ENCODE measurements at places on chromosomes 12 and 14.

DNA sequence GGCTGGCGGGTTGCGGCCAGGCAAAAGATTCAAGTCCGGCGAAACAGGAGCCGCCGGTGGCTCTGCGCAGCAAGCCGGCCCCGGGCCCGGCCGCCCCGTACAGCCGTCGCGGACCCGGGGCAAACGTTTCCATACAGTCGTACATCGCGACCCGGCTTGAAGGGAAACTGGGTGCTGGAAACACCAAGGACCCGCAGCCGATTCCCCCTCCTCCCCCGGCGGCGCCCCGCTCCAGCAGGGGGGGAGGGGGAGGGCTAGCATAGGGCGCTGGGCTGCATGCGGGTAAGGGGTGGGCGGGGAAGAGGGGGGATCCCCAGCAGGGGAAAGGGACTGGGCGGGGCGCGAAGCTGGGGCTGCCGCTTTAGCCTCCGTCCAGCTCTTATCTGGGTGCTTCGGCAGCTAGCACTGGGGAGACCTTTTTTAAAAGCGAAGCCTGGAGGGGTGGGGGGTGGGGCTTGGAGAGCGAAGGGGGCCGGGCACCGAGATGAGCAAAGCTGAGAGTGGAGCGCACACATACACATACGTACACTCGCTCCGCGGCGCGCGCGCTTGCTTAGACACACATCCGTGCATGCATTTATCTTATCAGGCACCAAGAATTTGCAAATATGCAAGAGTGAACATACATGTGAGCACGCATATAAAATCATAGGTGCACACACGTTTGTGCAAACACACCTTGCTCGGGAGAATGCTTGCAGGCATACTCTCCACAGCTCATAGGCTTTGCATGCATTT, 11.9 kb downstream of the RARG start:
- DNase-seq: peak; percentile 63

GRCh38 chr14:50335389-50335788, 23.3 kb downstream of the DMAC2L start:
- DNase-seq: peak; percentile 85

- DNase-seq: no peak
Measured at GRCh38 chr12:115296613-115297198, 612.7 kb upstream of the TBX3 start.

GRCh38 chr14:103116636-103117035, 6.6 kb upstream of the TNFAIP2 start:
- DNase-seq: no peak

DNA sequence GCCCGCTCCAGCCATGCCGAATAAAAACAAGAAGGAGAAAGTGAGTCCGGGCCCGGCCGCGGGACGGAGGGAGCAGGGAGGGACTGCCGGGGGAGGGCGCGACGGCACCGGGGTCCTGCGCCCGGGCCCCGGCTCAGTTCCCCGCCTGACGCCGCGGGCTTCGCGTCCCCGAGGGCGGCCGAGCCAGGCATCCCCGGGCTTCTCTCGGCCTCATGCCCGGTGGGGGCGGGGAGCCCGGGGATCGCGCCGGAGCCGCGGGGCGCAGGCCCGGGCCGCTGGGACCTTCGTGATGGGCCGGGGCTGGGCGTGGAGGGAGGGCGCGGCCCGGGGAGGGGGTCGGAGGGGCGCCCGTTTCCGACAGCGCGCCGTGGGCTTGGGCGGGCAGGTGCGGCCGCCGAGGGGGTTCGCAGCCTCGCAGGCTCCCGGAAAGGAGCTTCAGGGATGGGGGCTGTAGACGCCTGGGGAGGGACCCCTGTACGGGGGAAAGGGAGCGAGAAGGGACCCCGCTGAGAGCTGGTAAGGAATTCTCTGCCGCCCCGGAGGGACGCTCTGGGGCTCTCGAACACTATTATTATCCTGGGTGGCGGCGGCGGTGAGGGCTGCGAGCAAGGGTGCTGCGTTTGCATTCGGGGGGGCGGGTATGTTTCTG, 496 bp downstream of the PPP2R5C start:
- DNase-seq: peak; percentile 37

- no peak for DNase-seq
Measured at GRCh38 chr12:22287101-22287500, 47.4 kb downstream of the ST8SIA1 start.

DNA sequence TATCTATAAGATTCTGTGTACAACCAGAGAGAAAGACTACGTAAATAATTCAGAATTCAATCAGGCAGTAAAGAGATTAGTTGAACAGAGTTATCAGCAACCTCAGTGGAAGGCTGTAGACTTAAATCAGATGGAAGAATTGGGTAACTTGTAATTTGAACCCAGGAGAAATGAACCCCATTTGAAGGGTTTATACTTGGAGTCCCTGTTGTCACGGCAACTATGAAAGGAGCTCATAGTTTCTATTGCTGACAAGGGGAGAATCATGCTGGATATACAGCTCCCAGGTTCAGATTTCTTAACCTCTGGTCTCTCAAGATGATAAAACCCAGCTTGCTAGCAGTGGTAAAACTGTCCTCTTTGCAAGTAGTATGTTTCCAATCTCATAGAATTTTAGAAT, 54.4 kb upstream of the BMP4 start:
- DNase-seq: no peak

DNA sequence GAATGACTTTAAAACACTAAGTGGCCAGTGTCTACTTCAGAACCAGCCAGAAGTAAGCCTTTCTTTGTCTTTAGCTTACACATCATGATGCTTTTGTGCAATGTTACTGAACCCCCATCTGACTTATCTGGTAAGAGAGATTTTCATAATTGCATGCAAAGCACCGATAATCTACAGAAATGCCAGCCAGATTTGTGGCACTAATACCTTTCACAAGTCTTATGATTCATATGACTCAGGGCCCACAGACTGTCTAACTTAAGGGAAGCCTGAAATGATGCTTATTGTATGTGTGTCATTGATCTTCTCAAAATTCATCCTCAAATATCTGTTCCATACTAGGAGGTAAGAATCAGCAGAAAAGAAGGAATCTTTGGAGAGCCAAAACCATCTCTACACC, 18.0 kb downstream of the IGF1 start:
- no peak for DNase-seq

- DNase-seq: peak; percentile 47
Measured at GRCh38 chr12:111445726-111446581, 40.2 kb downstream of the SH2B3 start.

DNA sequence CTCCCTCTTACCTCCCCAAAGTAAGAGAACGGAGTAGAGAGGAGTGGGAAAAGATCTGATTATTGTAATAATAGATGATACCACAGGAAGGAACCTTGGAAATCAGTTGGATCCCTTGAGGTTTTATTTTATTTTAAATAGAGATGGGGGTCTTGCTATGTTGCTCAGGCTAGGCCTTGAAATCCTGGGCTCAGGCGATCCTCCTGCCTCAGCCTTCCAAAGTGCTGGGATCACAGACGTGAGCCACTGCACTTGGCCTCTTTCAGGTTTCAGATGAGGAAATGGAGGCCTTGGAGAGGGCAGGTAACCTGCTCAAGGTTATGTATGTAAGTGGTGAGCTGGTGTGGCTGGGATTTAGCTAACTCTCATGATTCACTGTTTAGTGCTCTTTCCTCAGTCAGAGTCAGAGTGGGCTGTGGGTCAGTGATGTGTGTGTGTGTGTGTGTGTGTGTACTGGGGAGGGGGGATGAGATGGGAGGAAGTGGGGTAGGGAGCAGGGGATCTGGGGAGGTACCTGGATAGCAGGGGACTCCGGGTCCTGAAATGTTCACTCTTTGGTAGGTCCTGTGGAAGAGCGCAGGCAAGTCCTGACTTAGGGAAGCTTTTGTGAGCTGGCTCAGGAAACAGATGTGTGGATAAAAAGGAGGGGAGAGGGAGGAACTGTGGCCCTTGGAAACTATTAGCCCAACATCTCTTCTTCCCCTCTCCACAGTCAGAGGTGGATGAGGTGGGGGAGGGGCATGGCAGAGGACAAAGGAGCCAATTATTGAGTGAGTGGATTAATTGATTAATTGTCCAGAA, 4.7 kb upstream of the CISTR start:
- DNase-seq: no peak

- no peak for DNase-seq
Measured at GRCh38 chr12:94788298-94788697, 137.9 kb upstream of the TMCC3 start.

- no peak for DNase-seq
Measured at GRCh38 chr12:12191008-12191407, 75.8 kb downstream of the LRP6 start.

DNA sequence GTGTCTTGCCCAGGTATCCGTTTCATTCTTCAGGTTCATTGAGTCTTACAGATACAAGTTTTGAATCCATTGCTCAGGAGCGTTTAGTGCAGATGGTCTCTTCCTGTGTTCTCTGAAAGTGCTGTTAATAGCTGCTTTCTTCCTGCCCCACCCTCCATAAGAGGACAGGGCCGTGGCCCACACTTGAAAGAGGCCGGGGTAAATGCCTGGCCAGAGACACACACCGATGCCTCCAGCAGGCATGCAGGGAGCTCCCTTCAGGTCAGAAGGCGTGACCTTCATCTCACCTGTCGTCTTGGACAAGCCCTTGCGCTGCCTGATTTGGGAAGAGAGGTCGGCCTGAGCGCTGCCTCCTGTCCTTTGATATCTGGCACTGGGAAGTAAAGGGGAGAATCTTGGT, 11.6 kb downstream of the PRKAB1 start:
- no peak for DNase-seq

DNA sequence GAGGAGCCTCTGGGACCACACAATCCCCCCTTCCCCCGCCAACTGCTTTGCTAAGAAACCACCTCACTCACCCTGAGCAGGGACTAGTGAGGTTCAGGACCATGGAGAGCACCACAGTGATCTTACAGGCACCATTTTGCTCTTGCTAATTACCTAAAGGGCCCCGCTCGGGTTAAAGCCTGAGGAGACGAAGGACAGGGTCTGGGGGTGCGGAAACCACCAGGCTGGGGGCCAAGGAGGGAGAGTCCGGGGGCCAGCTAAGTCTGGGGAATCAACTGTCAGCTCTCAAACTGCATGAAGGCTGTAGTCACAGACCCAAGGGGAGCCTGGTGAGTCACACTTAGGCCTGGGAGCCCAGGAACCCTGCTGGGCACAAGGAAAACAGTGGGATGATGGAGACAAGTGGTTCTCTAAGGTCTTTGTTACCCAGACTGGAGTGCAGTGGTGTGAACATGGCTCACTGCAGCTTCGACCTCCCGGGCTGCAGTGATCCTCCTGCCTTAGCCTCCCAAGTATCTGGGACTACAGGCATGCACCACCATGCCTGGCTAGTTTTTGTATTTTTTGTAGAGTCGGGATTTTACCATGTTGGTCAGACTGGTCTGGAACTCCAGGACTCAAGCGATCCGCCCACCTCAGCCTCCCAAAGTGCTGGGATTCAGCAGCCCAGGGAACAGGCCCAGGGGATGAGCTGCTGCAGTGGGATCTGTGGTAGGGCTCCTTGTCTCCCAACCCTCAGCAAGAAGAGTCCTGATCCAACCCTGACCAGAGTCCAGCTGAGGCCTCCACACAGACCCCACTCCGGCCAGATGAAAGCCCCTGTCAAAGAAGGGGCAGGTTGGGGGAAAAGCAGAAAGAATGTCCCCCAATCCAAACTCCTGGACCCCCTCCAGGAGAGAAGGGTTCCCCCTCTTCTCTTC, 98.8 kb downstream of the CALM1 start:
- peak; percentile 14 for DNase-seq

- no peak for DNase-seq
Measured at GRCh38 chr12:54661048-54661447, 12.9 kb upstream of the DCD start.

GRCh38 chr12:5708371-5708770, 236.7 kb downstream of the ANO2 start:
- DNase-seq: no peak

DNA sequence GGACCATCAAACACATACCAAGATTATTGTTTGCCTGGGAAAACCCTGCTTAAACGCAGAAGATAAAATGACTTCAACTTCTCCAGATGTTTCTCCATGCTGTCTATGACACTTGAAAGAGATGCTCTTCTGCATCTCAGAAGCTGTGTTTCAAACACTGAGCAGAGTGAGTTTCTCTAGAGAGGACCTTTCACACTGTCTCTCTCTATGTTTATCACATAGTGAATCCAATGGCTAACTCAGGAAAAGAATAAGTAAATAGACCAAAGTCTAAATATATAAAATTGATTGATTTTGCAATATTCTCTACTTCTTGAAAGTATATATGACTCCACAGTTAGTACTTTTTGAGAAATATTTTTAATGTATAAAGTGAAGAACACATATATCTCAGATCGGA, 325.6 kb upstream of the USP15 start:
- no peak for DNase-seq

GRCh38 chr12:69966409-69966808, 141.4 kb downstream of the MYRFL start:
- no peak for DNase-seq

GRCh38 chr12:108442067-108442466, 73.0 kb upstream of the FICD start:
- no peak for DNase-seq

DNA sequence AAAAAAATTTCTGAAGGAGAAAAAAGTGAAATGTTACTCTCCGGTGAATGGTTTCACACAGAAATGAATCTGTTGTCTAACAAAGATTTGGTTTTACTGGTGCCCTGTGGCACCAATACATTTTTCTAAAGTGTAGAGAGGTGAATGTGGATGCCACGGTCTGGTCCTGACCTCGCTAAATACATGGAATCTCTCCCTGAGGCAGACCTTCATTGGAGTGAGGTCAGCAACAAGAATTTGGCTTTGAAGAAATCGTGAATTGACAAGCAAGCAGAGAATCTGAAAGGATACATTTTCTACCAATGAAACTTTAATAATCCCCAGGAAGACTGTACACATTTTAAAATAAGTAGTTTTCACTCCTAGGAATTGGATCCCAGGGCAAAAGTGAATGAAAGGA, 81.2 kb upstream of the OTOGL start:
- no peak for DNase-seq

DNA sequence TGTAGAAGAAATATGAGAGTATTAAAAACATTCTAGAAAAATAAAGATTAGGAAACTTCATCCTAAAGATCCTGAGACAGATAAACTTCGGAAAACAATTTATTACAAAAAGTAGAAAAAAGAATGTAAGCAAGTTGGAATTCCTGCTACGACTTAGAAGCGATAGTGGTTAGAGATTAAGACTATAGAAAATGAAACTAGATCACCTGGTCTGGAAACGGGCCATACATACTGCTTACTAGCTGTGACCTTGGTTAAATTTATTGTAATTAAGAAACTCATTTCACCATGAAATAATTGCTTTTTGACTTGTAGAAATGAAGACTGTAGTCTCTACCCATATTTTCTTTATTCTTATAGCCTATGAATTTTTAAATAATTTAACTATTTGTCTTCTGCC, 614.1 kb downstream of the SLC16A7 start:
- DNase-seq: no peak

DNA sequence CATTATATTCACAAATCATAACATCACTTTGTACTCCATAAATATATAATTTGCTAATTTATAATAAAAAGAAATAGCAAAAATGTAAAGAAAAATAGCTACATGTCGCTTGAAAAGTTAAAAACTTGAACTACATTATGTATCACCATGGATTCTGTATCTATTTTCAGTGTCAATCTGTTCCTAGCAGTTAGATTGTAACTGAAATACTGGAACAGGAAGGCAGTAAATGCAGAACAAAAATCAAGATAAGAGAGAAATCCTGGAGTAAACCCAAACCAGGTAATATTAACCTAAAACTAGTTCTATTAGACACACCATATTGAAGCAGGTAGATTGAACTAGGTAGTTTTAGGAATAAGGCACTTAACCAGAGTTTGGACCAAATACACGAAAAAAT, 60.3 kb downstream of the IPO8 start:
- DNase-seq: no peak
